Activated CD8-positive, alpha-beta memory T cell treated with anti-CD3 and anti-CD28 coated beads for 24 hours (primary cell): ENCODE measurements at places on chromosomes 7 and 10.

- DNase-seq = no peak
Measured at GRCh38 chr7:40698214-40698920, 563.6 kb downstream of the SUGCT start.

- no peak for DNase-seq
Measured at GRCh38 chr7:10706875-10707493, 266.7 kb upstream of the PHF14 start.

DNA sequence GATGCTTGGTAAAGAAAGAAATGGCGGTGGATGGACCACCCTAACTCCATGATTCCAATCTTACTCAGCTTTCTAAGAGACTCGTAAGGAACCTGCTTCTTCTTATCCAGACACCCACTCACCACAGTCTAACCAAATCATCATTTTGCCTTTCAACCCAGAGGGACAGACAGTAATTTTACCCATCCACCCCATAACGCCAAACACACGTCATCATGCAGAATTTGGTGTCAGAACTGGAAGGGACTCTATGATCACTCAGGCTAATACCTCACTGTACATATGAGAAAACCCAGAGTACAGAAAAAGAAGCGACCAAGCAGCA lies 388 bp downstream of the ECD start:
- DNase-seq = no peak

DNA sequence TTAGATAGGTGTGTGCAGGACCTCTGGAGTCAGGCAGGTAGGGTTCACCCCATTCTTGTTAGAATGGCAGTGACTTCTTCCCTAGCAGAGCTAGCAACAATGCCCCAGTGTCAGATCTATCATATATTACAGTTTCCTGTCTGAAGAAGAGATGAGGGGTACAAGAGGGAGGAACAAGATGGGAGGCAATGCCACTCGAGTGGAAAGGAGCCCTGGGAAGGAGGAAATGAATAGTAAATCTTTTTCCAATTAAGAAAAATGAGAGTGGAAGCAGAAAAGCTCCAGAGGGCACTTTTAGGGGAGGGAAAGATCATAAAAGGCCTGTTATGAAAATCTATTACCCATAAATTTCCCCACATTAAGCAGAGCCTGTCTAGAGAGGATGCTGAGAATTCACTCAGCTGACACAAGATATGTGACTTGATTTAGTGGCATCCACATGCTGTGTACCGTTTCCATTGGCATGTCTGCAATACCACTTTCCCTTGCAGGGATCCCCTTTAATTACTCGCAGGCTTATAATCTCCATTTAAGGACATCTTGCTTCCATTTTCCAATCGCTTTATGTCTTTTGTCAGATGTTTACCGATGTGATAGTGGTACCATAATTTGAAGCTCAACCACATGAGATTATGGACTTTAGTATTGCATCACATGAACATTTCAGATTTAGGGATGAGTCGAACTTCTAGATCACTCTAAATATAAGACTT lies 70.0 kb upstream of the AGBL3 start:
- DNase-seq = no peak

GRCh38 chr7:28955718-28956607 lies 2.2 kb downstream of the TRIL start:
- DNase-seq = peak; percentile 67

GRCh38 chr7:157937406-157937805 lies 600.6 kb downstream of the DNAJB6 start:
- DNase-seq = peak; percentile 15

DNA sequence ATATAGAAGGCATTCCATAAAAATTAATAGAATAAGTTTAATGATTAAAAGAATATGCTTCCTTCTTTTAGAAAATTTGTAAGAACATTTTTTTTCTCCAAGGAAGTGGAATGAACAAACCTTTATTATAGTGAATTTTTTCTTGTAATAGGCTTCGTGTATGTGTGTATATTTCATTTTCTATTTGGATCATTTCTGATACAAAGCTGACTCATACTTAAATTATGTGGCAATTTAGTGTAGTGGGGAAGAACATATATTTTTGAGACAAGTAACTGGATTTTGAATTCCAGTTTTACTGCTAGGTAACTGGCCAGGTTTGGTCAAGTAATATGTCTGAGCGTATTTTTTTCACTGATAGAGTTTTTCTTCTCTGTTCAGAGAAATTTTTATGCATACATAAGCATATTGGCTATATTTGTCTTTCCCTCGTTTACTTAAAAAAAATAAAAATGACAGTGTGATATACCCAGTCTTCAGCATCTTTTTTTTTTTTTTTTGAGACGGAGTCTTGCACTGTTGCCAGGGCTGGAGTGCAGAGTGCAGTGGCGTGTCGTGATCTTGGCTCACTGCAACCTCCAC lies 50.8 kb downstream of the CDK13 start:
- no peak for DNase-seq

DNA sequence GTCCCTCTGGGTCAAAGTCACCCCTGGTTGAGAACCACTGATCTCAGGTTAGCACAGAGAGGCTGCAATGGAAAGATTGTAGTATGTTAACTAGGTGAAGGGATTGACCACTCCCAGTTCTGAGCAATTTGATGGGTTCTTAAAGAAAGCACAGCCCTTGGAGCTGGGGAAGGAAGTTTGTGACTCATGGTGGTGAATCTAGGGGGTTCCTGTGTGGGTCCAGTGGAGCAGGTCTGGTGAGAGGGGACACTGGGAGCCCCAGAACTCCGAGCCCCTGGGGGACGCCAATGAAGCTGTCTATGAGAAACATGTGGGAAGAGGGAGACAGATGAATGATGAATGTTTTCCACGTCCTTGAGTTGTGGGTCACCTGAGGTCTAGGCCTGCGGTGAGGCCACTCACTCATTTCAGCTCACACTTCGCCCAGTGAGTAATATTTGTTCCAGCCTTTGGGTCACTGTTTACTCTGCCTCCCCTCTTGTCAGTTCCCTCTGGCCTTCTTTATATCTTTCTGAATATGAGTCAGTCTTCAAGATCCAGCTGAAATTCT lies 341.9 kb downstream of the LRMDA start:
- DNase-seq = no peak

DNA sequence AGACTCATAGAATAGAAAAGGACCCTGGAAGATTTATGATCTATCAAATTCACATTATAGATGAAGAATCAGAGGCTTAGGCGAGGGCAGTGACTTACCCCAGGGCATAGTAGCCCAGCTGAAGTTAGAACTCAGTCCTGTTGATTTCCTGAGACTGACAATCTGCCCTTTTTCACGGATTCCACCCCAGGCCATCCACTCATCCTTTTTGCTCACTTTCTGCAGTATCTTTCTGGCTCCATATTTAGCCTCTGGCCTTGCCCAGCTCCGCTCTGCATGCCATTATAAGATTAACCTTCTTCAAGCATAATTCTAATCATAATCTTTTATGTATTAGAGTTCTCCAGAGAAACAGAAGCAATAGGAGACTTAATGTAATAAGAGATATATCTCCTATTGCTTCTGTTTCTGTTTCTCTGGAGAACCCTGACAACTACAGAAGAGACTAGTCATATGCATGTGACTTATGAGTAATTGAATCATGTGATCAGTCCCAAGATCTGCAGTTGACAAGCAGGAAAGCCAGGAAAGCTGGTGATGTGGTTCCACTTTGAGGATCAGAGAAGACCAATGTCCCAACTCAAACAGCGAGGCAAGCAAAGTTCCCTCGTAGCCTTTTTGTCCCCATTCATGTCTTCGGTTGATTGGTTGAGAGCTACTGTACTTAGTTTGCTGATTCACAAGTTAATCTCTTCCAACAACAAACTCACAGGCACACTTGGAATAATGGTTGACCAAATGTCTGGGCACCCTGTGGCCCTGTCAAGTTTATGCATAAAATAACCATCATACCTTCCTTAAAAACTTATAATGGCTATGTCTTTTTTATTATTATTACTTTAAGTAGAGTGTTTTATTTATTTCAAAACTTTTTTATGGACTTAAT lies 412.1 kb downstream of the SUGCT start:
- DNase-seq = no peak

GRCh38 chr7:27603813-27604212 lies 58.9 kb downstream of the HIBADH start:
- no peak for DNase-seq

GRCh38 chr10:79243181-79244067 lies 103.8 kb upstream of the PPIF start:
- peak; percentile 89 for DNase-seq

DNA sequence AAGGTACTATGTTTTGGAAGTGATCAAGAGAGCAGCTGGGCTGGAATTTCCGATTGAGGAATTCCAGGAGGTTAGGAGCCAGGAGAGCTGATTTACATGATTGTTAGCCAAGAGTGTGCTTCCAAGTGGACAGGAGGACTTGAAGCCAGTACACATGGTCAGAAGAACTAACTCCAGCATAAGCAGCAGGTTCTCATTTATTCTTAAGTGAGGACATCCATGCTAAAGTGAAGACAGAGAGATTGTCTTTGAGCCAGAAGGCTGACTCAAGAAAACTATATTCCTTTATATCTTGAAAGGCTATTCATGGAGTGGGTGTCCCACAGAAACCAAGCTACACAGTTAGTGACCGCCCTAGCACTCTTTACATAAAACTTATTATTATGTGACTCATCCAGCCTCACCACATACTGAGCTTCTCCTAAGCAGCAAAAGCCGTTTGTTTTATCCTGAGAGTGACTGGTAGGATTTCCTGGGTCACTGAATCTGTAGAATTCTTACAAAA lies 56.7 kb upstream of the SEMA3A start:
- no peak for DNase-seq

GRCh38 chr7:23067271-23067670 lies 38.3 kb upstream of the KLHL7 start:
- no peak for DNase-seq

DNA sequence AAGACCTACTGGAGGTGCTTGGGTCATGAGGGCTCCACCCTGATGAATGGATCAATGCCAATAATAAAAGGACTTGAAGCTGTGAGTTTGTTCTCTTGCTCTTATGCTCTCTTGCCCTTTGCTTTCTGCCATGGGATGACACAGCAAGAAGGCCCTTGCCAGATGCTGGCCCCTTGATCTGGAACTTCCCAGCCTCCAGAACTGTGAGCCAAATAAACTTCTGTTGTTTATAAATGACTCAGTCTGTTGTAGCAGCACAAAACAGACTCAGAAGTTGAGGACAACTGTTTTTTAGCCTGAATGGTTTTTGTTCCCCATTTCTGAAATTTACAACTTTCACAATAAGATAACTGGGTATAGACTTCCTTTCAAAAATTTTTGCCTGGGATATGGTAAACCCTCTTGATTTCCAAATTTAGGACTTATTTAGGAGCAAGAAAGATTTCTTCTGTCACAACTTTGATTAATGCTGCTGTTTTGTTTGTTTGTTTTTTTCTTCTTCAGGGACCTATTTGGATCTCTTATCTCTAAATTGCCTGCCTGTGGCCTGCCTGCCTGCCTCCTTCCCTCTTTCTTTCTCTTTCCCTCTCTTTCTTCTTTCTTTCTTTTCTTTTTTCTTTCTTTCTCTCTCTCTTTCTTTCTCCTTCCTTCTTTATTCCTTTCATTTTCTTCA lies 12.1 kb downstream of the ENTPD1 start:
- DNase-seq = no peak

DNA sequence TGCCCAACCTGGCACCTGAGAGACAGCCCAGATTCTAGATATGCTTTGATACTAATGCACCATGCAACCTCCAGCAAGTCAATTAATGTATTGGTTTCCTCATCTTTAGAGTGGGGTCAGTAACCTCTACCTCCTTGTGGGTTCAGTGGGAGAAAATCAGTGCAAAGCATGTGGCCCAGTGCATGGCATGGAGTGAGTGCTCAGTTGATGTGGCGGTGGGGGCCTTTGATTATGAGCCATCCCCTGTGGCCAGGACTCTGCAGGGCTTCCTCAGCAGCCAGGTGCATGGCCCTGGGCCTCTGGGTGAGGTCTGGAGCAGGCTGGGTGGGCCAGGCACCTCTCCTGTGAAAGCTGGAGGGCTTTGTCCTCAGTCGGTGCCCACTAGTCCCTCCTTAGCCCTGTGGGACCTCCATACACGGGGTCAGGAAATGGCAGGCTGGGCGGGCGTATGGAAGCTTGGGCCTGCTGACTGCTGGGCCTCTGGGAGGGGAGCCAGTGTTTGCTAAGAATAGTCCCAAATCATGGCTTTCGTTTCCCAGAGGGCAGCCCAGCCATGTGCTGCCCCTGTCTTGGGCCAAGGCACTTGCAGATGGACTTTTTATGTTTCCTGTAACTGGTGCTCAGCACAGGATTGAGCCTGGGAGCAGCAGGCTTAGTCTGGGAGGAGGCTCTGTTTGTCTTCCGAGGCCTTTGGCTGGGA lies 3.4 kb downstream of the PALD1 start:
- DNase-seq = no peak

GRCh38 chr7:43037531-43037930 lies 74.9 kb upstream of the HECW1 start:
- no peak for DNase-seq

- DNase-seq = no peak
Measured at GRCh38 chr10:86218160-86218559, 148.4 kb downstream of the GRID1 start.

DNA sequence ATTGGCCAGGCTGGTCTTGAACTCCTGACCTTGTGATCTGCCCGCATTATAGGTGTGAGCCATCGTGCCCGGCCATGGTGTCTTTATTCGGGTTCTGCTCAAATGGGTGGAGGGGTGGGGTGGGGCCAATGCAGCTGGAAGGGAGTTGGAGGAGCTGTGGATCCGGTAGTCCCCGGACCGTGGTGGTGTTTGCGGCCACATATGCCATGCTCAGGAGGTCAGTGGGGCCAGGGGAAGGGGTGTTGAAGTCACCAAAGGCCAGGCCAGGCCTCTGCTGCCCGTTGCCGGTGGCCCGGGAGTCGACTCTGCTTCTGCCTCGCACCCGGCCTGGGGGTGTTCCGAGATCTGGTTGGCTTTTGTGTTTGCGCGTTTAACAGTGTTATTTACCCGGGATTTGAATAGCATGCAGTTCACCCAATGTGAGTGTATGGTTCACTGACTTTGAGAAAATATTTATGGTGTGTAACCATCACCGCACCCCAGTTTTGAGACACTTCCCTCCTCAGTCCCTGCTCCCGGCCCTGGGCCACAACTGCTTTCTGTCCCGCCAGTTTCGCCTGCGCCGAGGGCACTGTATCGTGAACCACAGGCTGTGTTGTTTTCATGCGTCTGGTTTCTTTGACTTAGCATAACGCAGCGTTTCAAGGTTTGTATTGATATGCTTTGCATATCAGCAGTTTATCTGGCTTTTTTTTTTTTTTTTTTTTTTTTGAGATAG lies 10.7 kb downstream of the INPP5A start:
- DNase-seq = no peak

GRCh38 chr10:6221971-6222751 lies 19.4 kb downstream of the PFKFB3 start:
- no peak for DNase-seq

- DNase-seq = no peak
Measured at GRCh38 chr10:29254123-29255046, 34.5 kb upstream of the LYZL1 start.

GRCh38 chr7:67847092-67847787 lies 850.6 kb downstream of the TYW1 start:
- no peak for DNase-seq

- no peak for DNase-seq
Measured at GRCh38 chr10:71659737-71660136, 59.8 kb downstream of the C10orf105 start.
